Hepatic stellate cell (primary cell): ENCODE measurements at places on chromosomes 1 and 21.

GRCh38 chr1:91948097-91948496 is 1.1 kb upstream of the BRDT start:
- no peak for DNase-seq

DNA sequence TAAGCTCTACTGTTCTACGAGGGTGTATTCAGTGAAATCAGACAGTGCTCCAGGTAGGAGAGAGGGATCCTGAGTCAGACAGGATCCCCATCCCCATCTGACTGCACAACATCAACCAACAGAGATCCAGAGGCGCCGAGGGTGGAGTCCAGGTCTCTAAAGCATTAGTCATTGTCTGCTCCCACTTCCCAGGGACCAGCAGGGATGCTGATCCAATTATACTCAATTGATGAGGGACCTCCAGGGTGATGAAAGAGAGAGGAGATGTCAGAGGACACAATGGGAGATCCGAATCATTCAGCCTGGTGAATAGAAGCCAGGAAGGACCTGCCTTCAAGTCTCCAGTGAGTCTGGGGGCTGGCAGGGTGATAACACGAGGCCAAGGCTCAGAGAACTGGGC is 39.5 kb upstream of the STMN1 start:
- DNase-seq = no peak

DNA sequence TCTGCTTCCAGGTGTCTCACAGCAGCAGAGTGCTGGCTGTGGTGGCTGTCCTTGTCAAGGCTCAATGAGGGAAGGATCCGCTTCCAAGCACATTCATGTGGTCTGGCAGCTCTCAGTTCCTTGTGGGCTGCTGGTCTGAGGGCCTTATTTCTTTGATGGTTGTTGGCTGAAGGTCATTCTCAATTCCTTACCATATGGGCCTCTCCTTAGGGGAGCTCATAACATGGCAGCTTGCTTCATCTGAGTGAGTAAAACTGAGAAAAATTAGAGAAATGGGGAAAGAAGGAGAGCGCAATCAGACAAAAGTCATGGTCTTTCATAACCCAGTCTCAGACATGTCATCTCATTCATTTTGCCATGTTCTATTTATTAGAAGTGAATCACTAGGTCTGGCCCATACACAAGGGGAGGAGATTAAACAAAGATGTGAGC is 81.7 kb upstream of the TSPAN2 start:
- DNase-seq = no peak

DNA sequence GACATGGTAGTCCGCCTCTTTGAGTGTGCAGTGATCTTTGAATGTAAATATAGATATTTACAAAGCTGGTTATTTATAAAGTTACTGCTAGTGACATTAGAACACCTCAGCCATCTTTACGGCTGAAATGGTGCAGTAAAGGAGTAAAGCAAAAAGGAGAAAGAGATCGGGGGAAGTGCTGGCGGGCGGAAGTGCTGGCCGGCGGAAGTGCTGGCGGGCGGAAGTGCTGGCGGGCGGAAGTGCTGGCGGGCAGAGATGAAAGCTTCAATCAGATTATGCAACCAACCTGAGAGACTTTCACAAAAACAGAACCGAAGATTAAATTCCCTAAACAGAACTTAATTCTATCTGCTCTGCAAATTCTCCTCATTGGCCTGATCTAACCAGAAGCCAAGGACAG is 1.4 kb upstream of the OR14A16 start:
- DNase-seq = no peak
